Muscle of leg (tissue), 16 donors: ENCODE measurements at places on chromosomes 4 and X. TPM values are rescaled to one million over a fixed set of nuclear protein-coding genes. Genes with fewer than 3 reads are reported as not detected.
A peak's percentile ranks its signal among the peaks of the same experiment; 100 is the strongest.

DNA sequence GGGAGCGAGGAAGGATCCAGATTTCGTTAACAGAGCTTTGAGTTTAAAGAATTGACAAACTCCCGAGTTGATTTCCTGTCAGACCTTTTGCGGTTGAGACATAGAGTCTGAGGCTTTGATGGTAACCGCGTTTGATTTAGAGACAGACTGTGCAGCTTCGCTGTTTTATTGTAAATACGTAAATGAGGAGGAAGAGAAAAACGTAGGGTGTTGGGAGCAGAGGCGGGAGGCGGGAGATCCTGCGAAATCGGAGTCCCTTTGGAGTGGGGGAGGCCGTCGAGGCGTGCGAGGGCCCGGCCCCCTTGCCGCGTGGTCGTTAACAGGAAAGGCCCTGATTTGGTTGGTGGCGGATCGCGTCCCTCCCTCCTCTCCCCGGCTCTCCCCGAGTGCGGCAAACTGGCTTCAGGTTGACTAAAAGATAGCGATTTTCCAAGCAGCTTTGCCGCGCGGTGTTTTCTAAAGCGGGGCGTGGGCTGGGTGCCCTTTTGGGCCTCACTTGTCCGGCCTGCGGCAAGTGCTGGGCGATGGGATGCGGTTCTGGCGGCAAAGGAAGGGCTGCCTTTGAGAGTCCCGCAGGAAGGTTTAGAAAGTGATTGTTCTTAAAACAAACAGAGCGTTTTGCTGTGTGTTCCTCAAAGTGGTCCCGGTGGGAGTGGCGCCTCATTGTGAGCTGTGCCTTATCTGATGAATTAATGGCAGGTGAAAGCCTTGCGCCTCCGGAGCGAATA is 857 bp downstream of the SCML1 start:
- DNase-seq = peak; percentile 53

Gene GABRA4
- not detected for total RNA-seq

DNA sequence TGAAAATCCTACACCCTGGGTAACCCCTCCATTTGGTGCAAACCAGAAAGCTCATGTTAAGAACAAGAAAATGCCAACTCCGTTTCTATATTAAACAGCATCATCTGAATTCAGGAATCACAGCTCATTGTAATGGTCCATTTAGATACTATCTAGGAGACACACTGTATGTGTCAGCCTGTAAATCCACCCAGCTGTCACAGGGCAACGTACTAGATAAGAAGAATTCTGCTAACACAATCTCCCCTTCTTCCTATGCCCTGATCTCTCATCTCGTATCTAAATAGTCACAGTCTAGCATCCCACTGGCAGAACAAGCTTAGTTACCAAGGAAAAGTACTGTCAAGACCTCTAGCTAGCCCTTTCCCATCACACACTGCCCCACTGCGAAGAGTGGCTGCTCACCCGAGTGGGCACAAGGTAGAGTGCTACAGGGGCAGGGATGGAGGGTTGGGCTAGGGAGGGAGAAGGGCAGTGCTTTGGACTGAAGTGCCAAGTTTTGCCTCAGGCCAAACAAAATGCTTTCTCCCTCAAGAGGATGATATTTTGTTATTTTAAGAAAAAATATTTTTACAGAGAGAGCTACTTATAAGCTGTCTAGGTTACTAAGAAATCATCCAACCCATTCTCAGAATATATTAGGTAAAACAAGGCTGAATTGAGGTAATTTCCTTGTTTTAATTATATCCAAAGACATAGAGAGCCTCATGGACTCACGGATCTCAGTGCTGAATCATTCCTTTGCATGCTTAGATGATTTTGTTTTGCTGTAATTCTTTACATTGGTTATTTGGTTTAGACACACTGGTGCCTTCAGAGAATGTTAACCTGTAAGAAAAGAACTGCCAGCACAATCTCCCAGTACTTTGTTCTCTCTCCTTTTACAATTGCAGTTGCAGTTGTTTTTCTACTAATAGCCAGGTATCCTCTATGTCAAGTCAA is 196.6 kb downstream of the PRDM5 start:
- DNase-seq = no peak

Gene DDIT4L
- total RNA-seq = 30.0 TPM

DNA sequence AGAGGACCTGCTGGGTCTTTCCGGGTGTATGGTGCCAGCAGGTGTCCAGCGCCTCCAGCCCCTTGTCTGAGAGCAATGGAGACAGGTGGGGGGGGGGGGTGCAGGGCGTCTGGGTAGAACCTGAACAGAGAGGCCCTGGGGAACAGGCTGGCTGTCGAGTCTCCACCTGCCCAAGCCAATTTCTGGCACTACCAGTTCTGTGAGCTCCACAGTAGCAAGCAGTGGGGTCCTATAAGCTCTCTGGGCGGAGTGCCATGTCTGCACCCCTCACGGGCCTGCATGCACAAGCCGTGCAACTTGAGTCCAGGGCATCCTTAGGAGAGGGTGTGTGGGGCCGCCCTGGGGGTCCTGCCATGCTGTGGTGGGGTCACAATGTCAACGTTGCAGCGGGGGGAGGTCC is 10.1 kb upstream of the FGFR3 start:
- DNase-seq = no peak

DNA sequence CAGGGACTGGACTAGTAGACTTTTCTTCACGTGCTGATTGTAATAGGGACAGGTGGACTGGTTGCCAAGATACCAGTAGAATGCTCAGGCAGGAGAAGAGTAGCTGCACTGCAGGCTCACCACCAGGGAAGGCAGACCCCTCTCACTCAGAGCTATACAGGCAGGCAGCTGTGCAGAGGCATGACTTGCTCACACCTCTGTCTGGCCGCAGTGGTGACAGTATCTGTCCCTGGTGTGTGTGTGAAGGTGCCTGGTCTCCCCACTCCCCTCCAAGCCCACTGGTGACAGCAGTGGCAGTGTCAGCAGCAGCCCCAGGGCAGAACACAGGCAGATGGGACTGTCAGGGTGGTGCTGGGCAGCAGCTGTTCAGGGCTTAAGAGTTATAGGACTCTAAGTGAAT is 140.7 kb downstream of the RPS6KA6 start:
- no peak for DNase-seq

- DNase-seq = no peak
Observed at GRCh38 chr4:173213296-173213695, 44.7 kb downstream of the GALNT7 start.

Gene SPP1
- 238 TPM for total RNA-seq

- no peak for DNase-seq
Observed at GRCh38 chrX:121128925-121129877, 81.8 kb downstream of the GLUD2 start.

Gene FANCB
- 4.7 TPM for total RNA-seq

Gene SUPT20HL1
- 0.04 TPM for total RNA-seq

DNA sequence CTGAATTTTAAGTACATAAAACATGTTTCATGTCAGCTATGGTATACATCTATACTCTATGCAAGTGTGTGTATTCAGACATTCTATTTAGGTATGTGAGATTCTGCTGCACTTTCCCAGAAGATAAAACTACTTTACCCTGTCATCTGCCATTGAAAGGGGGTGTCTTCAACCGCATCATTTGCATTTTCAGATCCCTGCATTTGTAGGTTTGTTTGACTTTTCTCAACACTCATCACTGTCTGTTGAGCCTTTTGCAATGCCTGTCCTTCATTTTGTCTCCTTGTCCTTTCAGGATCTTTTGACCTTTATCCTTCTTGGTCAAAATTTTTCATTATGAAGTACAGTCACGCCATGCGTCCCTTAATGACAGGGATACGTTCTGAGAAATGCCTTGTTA is 103.5 kb downstream of the TMA16 start:
- no peak for DNase-seq

Gene MEPE
- total RNA-seq = not detected

Gene RADX
- total RNA-seq = 2.3 TPM

GRCh38 chrX:79079477-79079876 is 65.0 kb upstream of the GPR174 start:
- DNase-seq = no peak

DNA sequence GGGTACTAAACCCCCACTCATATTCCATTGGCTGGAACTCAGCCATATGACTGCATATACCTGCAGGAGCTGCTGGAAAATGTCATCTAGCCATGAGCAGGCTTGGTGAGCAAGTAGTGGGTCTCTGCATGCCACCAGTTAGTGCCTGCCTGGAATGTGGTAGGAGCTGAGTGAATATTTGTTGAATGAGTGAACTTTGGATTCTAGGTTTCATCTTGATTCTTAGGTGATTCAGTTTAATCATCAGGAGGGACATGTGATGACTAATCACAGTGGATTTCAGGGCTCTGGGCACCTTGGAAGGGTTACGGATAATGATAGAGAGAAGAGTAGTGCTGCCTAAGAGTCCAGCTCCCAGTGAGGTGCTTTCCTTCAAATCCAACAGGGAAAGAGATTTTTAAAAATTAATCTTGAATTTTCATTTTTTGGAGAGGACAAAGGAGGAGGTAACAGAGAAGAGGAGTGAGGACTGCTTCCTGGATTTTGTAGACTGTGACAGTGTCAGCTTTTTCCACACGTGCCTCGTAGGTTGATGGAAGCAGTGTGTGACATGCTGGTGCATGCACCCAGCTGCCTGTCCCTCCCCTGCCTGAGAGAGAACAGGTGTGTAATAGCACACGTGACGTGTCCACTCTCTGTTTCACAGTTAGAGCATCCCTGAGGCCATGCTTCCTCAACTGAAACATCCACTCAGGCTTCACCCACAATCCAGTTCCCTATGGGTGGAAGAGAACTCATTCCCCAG is 30.4 kb downstream of the NHS start:
- DNase-seq = no peak

DNA sequence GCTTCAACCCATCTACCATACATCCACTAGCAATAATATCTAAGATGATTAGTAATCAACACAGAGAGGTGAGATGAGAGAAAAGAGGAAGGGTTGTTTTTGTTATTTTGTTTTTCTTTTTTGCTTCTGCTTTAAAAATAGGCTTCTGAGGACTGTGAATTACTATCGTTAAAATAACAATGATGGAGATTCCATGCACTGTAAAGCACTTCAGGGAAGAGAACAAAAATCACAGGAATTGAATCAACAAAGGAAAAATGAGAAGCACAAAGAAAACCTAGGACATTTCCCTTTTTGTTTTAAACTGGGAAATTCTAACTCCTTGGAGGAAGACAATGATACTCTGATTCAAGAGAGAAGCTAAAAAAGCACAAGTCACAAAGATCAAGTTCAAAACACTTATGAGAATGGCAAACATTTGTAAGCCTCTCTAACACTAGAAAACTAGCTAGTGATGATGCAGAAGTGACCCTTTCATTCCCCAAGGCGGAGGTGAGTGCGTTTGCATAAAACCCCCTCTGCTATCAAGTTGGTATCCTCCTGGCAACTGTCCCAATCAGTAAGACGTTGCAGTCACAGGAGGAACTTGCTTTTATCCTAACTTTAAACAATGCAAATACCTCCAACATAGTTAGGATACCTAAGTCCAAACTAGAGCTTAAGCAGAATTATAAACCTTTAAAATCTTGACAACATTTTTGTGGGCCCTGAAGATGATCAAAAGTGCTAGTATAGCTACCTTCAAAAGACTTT is 308.5 kb downstream of the CAMK2D start:
- peak; percentile 42 for DNase-seq

- DNase-seq = peak; percentile 49
Observed at GRCh38 chrX:50691820-50692219, 122.2 kb downstream of the SHROOM4 start.

DNA sequence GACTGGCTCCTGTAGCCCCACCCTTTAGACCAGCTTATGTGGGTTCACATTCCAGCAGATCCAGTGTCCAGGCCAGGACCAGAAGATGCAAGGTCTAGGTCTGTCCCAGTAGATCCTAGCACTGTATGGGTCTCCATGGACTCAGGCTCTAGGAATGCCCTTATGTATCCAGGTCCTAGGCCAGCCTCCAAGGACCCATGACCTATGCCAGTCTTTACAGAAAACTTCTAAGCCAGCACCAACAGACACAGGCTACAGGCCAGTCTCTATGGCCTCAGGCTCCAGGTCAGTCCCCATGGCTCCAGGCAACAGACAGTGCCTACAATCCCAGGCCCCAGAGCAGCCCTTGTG is 45.2 kb upstream of the MAGED4 start:
- DNase-seq = no peak

Gene GABRG1
- total RNA-seq = 0.04 TPM

DNA sequence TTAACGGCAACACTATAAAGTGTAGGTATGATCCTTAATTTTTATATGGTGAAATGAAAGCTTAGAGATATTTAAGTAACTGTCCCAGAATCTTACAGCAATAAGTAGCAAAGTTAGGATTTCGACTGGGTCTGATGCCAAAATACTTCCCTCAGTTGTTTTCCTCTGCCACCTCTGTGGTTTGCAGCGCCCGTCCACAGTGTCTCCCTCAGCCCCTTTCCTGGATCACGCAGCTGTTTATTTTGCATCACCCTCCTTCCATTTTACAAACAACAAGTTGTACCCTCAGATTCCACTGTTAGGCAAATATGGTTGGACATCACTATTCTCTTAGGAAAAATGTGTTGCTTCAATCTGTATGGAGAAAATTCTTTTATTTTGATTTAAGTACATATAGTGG is 56.1 kb downstream of the RAPGEF2 start:
- DNase-seq = no peak

DNA sequence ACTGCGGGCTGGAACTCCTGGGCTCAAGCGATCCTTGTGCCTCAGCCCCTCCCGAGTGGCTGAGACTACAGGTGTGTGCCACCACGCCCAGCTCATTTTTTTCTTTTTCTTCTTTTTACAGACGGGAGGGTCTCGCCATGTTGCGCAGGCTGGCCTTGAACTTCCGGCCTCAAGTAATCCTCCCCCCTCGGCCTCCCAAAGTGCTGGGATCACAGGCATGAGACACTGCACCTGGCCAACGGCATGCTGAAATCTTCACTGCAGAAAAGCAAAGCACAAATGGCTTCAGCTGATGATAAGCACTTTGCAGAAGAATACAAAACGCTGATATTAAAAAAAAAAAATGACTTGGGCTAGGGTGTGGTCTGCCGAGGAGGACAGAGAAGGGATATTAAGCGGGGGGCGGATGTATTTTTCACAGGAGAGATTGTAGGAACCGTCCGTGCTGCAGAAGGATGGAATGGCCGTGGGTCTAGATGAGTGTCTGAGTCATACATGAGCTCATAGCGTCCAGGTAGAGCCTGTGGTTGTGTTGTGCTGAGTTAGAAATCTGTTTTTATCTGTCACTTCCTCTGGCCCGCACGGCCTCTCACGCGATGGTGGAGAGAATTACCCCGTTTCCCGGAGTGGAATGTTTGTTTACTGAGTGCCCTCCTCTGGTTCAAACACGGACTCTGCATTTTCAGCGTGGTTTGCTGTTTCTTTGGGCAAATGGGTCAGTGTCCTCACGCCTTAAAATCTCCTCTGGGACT is 8.5 kb upstream of the AKAP17A start:
- DNase-seq = no peak

GRCh38 chrX:129818123-129818522 is 25.6 kb downstream of the ZDHHC9 start:
- DNase-seq = peak; percentile 29

Gene FGA
- 0.49 TPM for total RNA-seq

DNA sequence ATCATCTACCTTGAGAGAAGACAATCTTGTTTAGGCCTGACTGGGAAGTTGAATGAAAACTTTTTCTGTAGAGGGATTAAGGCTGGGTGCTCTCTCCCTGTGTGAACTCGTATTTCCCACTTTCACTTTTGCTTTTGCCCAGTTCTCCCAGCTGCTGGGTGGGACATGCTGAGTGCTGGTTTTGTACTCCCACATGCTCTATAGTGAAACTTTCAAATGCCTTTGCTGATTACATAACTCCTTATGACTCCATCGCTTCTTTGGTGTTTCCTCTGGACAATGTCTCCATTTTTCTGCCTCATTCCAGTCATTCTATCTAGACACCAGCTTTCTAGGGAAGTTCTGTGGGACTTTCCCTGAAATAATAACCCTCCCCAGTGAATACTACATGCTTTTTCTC is 100.5 kb downstream of the CLNK start:
- DNase-seq = peak; percentile 77
